ENCODE measurements at places on chromosomes 16 and 17. TPM values are rescaled to one million over a fixed set of nuclear protein-coding genes. Genes with fewer than 3 reads are reported as not detected.

DNA sequence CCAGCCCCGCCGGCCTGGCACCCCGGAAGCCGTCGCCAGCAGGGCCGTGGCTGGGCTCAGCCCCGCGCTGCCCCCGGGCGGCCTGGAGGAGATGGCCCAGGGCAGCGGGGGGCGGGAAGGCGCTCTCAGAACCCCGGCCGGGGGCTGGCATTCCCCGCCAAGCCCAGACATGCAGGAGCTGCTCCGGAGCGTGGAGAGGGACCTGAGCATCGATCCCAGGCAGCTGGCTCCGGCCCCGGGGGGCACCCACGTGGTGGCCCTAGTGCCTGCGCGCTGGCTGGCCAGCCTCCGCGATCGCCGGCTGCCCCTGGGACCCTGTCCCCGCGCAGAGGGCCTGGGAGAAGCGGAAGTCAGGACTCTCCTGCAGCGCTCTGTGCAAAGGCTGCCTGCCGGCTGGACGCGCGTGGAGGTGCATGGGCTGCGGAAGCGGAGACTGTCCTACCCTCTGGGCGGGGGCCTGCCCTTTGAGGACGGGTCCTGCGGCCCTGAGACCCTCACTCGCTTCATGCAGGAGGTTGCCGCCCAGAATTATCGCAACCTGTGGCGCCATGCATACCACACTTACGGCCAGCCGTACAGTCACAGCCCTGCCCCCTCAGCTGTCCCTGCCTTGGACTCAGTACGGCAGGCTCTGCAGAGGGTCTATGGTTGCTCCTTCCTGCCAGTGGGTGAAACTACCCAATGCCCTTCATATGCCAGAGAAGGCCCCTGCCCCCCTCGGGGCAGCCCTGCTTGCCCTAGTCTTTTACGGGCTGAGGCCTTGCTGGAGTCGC, 551 bp downstream of the WDR81 start:
- no peak for DNase-seq

- no peak for DNase-seq
Observed at GRCh38 chr16:11084484-11084875, 140.1 kb downstream of the CLEC16A start.

DNA sequence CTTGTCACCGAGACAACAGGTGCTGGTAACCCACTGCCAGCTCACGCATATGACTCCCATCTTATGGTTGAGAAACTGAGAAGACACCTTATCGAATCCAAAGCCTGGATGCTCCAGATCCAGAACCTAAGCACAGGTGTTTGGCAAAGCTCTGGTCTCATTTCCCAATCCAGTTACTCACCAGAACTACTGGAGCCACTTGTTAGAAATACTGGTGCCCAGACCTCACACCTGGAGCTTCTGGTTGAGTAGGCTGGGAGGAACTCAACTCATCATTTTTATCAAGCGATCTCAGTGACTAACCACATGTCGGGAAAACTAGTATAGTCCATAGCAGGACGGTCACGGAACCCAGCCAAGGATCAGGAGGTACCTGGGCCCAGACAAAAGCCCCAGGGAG, 86.7 kb upstream of the RCVRN start:
- no peak for DNase-seq

GRCh38 chr17:27576477-27577083, 54.4 kb upstream of the LGALS9 start:
- no peak for DNase-seq

DNA sequence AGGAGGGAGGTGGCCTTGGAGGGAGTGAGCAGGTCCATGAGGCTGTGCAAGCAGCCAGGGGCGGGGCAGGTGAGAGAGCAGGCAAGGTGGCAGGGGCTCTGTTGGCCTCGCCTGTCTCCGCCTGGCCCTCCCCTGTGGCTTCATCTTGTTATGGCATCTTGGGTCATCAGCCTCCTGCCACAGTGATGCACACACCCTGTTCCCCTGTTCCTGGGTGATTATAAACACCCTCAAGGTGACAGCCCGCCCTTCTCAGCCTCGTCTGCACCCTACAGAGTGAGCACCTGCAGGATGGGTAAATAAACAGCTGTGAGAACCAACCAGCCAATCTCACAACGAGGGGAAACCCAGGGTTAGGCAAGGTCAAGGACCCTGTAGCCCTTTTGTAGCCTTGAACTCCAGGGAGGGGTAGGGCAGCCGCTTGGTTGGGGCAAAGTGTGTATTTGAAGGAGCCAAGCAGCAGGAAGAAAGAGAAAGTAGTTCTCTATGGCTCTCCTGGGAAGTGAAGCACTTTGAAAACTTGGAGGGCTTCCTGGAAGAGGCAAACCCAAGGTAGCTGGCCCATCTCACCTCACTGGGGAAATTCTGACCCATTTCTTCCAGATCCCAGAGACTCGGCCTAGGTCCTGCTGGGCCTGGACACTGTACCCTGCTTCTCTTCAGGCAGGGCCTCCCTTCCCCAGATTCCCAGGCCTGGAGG, 60.6 kb downstream of the NT5M start:
- no peak for DNase-seq

DNA sequence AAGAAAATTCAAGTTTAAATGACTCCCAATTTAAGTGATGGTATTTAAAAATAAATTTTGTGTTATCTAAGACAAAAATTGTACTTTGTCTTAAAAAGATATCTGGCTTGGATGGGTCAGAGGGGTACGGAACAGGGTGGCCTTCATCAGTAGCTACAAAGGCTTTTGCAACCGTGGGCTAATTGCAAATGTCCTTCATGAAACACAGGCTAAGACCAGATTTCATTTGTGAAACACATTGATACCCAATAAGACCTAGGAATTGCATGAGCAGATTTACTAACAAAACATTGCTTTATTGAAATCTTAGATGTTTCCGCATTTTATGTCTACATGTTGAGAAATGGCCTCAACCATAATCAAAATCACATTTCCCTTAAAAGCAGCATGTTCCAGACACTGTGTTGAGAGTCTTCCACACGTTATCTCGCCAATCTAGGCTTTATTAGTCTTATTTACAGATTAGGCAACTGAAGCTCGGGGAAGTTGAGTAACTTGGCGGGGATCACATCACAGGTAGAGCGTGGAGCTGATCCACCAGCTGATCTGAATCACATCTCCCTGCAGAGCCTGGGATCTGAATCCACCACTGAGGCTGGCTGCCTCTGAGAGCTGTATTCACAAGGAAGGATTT, 21.8 kb downstream of the FBXO39 start:
- no peak for DNase-seq

DNA sequence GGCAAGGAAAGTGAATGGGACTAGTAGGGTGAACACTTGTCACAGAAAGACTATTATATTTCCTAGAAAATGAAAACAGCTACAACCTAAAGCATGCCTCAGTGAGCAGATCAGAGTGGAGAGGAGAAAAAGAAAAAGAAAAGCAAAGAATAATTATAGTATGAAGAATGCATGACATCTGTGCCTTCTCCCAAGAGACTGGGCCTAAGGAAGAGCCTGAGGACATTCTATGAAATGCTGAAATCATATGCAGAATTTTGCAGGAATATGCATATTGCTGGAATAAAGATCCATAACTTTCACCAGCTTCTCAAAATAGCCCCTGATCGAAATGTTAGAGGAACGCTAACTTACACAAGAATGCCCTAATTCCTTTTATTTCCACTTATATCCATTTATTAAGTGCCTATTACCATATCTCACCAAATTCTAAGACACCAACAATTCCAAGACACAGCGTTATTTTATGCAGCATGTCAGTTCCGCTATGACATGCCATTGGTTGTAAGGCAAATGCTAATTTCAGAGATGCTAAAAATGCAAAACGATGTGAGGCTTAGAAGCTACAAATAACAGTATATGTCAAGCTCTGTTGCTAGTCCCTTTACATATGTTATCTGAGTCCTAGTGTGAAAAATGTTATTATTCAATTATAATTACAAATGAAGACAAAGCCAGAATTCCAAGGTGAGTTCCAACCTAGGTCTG, 171.0 kb downstream of the SLC39A11 start:
- no peak for DNase-seq

Gene SGCA
- 0.89 TPM for total RNA-seq

Gene KRTAP9-4
- total RNA-seq: not detected

Measured in colonic mucosa (tissue), 4 donors.